ENCODE measurements at places on chromosomes 5 and 9. TPM values are rescaled to one million over a fixed set of nuclear protein-coding genes. Genes with fewer than 3 reads are reported as not detected.

DNA sequence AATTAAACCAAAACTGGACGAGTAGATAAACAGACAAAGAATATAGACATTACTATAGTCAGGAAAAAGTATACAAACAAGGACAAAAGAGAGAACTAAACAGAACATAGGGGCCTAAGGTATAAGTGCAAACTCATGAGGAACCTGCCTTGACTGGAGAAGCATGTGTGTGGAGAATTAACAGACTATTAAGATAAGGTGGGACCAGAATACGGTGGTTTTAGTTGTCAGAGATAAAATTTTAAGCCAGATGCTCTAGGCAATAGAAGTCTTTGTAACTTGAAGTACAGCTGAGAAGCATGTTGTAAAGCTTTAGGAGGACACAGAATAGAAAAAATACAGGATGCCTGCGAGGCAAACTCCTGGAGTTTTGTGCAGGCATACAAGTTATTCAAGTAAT lies 707.1 kb downstream of the PTPRD start:
- no peak for DNase-seq

DNA sequence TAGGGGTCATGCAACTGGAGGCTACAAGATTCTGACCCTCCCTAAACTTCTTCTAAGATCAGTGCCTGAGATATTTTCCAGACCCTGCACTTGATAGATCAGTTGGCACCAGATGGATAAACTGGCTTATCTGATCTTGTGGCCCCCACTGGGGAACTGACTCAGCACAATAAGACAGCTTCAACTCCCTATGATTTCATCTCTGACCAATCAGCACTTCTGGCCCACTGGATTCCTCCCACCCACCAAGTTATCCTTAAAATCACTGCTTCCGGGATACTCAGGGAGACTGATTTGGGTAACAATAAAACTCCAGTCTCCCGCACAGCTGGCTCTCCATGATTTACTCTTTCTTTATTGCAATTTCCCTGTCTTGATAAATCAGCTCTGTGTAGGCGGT lies 2180.4 kb upstream of the WWC1 start:
- DNase-seq = no peak

DNA sequence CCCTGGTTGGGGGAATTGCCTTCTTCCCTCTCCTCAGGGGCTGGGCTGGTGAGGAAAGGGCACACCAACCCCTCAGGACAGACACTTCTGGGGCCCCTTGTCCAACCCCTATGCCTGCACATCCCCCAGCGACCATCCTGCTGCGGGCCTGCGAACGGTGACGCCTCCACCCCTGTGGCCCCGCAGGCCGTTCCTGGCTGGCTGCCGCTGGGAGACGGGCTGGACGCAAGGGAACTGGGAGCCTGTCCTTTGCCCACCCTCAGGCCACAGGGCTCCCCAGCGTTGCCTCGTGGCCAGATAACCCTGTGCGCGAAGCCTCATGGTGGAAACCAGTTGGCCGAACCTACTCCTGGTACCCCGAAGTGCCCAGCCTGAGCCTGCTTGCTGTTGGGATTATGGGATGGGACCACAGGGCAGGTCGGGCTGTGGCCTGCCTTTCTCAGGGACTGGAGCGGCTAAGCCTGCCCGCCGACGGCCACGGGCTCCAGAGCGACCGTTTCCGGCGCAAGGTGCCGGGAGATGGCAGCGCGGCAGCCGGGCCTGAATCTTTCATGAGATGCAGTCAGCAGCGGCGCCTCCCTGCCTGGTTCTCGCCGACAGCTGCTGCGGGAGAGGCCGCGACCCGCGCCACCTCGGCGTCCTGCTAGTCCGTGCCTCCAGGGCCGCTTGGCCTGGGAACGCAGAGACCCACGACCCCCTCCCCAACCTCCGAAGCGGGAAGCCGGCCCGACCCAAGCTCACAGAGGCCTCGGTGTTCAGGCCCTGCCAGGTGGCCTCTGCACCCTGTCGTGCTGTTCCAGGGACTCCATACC lies 6.5 kb upstream of the PITX1 start:
- DNase-seq = no peak

The AQP3 gene
- 0.97 TPM for total RNA-seq

GRCh38 chr9:90722071-90722470 lies 79.4 kb upstream of the DIRAS2 start:
- peak; percentile 19 for DNase-seq

DNA sequence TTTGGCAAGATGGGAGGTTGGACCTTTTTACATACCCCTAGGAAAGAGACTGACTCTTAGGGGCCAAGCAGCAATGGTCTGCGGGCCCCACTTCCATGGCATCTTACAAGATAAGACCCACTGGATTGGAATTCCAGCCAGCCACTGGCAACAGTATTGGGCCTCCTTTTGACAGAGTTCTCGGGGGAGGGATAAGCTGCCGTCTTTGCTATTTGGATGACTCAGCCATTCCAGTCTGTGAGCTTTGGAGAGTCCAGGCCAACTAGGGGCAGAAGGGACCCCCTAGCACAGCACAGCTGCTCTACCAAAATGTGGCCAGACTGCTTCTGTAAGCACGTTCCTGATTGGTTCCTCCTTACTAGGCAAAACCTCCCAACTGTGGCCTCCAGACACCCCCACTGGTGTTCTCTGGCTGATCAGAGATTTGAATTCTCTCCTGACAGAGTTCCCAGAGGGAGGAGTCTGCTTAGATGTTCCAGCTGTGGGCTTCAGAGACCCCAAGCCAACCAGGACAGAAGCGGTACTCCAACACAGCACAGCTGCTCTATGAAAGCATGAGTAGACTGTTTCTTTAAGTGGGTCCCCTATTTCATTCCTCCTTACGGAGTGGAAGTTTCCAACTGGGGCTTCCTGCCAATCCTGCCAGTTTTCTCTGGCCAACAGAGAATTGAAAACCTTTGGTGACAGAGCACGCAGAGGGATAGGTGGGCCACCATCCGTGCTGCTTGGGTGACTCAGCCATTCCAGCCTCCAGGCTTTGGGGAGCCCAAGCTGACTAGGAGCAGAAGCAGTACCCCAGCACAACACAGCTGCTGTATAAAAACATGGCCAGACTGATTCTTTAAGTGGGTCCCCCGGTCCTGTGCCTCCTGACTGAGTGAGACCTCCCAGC lies 672.1 kb upstream of the RIOK2 start:
- DNase-seq = peak; percentile 24

GRCh38 chr9:13088720-13089427 lies 190.6 kb downstream of the MPDZ start:
- peak; percentile 54 for DNase-seq

DNA sequence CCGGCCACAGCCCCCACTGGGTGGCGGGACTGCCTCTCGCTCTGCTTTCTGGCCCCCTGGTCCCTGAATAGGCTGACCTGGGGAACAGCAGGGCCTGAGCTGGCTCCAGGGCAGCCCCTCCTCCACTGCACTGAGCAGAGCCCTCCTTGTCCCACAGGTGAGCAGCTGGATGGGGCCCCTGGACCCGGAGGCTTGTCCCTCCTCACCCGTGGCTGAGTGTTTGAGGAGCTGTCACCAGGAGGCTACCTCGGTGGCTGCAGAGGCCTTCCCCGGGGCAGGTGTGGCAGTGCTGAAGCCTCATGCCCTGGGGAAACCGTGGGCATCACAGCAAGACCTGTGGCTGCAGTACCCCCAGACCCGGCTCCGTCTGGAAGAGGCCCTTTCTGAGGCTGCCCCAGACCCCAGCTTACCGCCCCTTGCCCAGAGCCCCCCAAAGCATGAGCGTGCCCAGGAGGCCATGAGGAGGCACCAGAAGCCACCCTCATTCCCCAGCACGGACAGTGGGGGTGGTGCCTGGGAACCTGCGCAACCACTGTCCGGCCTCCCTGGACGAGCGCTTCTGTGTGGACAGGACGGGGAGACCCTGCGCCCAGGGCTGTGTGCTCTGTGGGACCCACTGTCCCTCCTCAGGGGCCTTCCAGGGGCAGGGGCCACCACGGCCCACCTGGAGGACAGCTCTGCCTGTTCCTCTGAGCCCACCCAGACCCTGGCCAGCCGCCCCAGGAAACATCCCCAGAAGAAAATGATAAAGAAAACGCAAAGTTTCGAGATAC lies 28.5 kb upstream of the LRRC14B start:
- DNase-seq = no peak

GRCh38 chr9:92652461-92652860 lies 17.5 kb downstream of the IPPK start:
- no peak for DNase-seq

GRCh38 chr5:180439911-180440769 lies 54.0 kb upstream of the CNOT6 start:
- DNase-seq = no peak

GRCh38 chr5:77452351-77452750 lies 39.8 kb downstream of the WDR41 start:
- peak; percentile 34 for DNase-seq

- DNase-seq = no peak
Measured at GRCh38 chr5:5066276-5067186, 73.6 kb upstream of the ADAMTS16 start.

GRCh38 chr9:108812396-108813025 lies 43.3 kb downstream of the ACTL7B start:
- no peak for DNase-seq

DNA sequence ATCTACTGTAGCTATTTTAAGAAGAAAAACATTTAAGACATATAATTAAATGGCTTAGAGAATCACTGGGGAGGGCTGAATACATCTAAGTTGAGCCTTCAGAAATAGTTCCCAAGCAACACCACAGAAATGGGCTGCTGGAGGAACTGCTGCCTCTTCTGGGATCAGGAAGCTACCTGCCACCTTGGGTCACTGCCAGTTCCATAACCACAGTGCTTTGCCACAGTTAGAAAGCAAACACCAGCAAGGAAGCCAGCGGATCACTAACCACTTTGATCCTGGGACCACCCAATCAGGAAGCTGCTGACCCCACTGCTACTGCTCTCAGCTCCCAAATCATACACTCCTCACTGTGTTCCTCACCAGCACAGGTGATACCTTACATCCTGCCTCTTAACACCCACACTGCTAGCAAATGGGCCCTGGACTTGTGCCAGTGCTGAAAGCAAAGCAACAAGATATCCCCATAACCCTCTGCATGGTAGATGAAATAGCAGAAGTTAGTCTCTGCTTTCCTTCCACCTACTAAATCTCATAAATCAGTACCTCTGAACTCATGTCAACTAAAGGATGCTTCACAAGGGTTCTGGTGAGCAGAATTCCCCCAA lies 346.9 kb downstream of the DEPDC1B start:
- no peak for DNase-seq
